T-helper 22 cell (primary cell): ENCODE measurements at places on chromosomes 1 and 21.

- DNase-seq = no peak
Observed at GRCh38 chr1:2210084-2210653, 15.6 kb upstream of the FAAP20 start.

DNA sequence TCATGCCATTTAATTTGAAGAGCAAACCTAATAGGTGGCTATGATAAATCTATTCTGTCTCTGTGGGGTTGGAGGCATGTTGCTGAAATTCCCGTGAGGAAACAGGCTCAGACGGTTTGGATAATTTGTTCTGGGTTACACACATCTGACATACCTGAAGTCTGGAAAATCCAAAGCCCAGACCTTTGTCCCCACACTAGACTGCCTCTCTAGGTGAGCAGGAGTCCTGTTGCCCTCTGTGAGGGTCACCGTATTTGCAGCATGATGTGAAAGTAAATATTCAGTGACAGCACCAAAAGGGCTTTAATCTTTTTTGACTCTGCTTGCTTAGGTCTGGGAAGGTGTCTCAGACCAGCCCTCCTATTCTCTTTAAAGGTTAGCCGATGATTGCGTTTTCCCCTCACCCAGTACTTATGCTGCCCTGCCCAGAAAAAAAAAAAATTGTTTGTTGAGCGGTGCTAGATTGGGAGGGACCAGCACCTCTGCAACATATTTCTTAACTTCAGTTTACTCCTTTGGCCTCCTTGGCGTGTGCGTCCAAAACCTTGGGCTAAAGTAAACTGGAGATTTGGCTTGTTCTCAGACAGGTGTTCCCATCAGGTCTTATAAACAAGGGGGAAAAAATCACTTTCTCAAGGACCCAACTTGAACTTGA, 67.0 kb downstream of the CACHD1 start:
- no peak for DNase-seq

GRCh38 chr1:35726450-35727433, 8.1 kb upstream of the C1orf216 start:
- DNase-seq = no peak

DNA sequence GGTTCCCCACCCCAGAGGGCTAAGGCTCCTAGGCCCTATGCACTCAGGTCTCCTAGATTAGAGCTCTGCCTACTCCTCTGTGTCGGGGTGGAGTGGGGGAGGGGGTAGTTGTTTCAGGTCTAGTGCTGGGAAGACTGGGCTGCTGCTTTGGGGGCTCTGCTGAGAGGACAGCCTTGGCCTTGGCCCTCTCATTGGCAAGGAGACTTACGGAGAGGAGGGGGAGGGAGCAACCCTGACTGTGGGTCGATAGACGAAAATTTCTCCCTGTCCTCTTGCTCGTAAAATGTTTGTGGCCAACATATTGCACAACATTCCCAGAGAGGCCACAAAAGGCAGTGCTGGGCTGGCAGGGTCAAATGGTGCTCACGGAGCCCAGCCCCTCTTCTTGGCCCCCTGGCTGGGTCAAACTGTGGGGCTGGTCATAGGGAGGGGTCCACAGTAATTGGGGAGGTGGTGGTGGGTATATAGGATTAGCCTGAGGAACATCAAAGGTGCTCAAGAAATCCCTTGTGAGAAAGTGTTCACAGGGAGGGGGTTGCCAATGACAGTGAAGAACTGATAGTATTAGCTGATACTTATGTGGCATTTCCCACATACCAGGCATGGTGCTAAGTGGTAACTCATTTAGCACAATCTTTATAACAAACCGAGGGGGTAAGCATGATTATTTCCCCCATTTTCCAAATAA, 8.5 kb upstream of the DMBX1 start:
- no peak for DNase-seq

- DNase-seq = no peak
Observed at GRCh38 chr1:26539722-26540121, 10.2 kb downstream of the RPS6KA1 start.

DNA sequence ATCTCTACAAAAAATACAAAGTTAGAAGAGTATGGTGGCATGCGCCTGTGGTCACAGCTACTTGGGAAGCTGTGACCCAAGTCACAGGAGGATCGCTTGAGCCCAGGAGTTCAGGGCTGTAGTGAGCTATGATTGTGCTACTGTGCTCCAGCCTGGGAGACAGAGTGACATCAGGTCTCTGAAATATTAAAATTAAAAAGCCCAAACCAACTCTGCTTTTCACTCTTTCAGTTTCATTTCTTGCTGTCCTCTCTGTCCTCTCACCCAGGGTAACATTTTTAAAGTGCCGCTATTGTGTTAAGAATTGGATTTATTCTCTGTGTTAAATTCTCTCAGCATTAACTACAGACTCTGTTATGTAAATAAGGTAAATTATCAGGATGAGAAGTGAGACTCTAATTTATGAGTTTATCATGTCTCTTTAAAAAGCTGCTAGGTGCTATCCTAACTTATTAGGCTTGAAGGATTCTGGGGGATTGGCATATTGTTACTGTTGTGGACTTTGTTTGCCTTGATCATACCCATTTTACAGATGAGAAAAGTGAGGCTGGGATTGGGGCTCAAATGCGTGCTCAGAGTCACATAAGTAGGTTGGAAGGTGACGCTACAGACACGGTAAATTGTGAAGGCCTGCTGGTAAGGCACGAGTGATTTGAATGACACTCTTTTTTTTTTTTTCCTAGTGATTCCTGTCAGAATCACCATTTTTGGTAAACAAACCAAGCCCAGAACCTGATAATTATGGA, 46.5 kb downstream of the B3GALT5 start:
- no peak for DNase-seq

DNA sequence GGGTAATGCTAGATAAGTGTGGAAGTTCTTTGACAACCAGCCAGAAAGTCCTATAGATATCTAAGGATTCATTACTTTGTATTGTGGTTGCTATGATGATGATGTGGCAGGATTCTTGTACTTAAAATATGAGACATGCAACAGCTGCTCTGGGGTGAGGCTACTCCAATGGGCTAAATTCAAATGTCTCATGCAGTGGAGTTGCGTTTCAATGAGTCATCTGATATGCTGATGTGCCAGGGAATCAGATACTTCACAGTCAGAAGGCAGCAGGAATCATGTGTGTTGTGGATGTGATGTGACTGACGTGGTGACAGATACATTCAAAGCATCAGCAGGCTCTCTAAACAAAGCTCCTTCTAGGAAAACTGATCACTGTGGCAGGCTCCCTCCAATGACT, 66.5 kb downstream of the TSEN15 start:
- DNase-seq = no peak

GRCh38 chr1:205749234-205750137, 496 bp downstream of the NUCKS1 start:
- DNase-seq = peak; percentile 94

DNA sequence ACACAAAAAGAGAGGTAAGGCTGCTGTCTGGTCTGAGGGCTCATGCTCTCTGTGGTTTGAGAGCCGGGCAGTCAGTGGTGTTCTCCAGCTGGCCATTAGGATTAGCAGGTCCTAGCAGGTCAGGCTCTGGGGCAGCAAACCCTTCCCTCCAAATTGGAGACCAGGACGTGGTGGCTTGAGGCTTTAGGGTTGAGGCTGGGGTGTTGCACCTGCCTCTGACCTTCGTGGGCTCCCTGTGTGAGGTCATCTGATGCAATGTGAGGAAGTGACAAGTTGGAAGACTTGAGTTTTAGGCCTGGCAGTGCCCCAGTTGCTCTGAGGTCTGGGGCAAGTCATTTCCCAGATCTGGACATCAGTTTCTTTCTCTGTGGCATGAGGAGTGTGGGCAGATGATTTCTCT, 24.4 kb downstream of the SZRD1 start:
- DNase-seq = no peak

DNA sequence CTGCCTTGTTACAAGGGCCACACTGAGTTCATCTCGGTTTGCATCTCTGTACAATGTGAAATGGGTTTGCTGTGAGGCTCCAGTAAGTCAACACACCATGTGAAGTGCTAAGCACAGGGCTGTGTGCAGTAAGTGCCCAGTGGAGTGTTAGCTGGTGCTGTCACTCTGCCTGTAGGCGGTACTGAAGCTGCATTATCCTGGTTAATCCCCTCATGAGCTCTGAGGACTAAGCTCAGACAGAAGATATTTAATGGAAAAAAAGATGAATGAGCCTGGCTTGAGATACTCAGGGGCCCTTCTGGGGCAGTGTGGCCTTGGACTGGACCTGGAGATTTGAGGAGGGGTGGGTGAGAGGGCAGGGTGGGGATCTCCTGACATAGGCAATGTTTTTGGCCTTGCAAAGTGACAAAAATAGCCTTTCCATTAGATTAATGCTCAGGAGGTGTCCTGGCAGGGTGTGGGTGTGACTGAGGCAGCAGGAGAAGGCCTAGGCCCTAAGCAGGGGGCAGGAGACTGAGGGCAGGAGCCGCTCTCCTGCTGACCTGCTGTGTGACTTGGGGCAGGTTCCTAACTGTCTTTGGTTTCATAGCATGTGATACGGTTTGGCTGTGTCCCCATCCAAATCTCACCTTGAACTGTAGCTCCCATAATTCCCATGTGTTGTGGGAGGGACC, 570.5 kb downstream of the PTPRU start:
- no peak for DNase-seq

DNA sequence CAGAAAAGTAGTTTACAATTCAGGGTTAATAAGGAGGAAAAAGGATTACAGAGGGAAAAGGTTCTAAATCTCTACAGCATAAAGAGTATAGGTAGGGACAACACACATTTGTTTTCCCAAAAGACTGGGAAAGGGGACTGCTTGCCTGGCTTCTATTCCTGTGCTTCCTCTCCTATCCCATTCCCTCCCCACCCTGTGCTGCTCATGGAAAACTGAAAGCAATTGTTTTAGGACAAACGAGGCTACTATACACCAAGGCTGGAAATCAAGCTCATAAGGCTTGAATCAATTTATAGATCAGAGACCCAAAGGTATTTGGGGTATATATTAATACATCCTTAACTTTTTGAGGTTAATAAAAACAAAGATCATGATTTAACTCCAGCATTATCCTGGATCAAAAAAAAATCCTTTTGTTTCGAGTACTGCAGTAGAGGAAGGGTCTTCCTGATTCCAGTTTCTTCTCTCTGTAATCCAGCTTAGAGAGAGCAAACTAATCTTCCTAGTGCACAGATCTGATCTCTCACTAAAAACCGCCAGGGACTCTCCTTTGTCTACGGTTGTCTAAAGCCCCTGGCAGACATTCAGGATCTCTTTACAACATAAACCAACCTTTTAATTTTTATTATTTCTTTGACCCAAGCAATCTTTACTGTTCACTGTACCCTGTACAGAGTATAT, 37.4 kb upstream of the A3GALT2 start:
- DNase-seq = no peak

GRCh38 chr1:205356440-205357139, at the start of gene KLHDC8A:
TSS of gene KLHDC8A (minus strand) at chr1:205356922. CDS start at chr1:205343604, 13,318 bp downstream.
- no peak for DNase-seq

DNA sequence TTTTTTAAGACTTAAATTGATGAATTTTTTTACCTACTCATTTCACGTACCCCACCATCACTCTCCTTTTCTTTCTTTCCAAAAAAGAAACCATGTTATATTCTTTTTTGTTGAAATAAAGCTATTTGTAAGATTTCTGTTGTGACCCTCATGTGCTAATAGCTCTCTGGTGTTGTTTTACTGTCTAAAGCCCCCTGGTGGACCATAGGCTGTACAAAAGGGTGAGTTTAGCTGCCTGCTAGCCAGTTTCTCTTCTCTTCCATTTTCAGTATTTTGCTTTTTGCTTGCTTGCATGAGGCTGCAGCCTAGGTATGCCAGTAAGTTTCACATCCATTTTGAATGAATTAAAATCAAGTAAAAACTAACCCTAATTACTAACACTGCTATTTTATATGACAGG, 15.6 kb upstream of the VAMP3 start:
- DNase-seq = no peak

GRCh38 chr1:177909416-177909815, 60.4 kb downstream of the SEC16B start:
- DNase-seq = no peak

DNA sequence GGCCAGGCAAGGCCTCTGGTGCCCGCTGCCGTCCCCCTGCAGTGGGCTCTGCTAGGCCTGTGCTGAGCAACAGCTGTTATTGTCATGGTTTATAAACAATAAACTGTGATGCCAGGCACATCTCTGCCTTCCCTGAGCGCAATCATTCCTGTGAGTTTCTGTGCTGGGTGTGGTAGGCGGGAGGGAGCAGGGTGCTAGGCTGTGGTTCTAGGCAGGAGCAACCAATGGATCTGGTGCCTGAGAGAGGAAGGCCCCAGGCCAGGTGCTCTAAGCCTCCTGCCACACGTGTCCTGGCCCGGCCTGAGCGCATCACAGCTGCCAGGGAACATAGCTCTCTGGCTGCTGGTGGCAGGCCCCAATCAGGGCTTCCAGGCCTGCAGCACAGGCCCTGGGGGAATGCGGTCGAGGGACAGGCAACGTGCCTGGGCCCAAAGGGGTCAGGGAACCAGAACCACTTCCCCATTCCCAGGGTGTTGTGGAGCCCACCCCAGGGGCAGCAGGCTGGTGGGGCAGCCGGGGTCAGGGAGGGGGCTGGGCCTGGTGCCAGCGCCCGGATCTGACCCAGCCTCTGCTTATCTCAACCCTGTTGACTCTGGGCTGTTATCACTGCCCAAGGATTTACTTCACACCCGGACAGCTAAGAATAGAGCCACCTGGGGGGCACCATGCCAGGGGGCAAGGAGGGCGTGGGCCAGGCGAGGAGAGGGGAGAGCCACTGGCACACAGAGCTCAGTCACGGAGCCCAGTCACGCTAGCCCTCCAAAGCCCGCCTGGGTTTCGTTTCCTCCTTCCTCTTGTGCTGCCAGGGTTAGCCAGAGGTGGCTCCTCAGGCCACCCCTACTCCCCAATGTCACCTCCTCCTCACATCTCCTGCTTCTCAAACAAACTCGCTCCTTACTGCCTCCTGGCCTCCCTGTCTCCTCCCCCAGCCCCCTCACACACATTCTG, 11.5 kb downstream of the TRIM46 start:
- DNase-seq = no peak

GRCh38 chr1:37317870-37318467, 156.4 kb upstream of the ZC3H12A start:
- DNase-seq = no peak

- DNase-seq = no peak
Observed at GRCh38 chr1:51506537-51506936, 12.5 kb downstream of the EPS15 start.

GRCh38 chr21:45517249-45518065, 24.8 kb downstream of the SLC19A1 start:
- DNase-seq = no peak

GRCh38 chr21:33015096-33015495, 10.6 kb upstream of the OLIG2 start:
- no peak for DNase-seq

DNA sequence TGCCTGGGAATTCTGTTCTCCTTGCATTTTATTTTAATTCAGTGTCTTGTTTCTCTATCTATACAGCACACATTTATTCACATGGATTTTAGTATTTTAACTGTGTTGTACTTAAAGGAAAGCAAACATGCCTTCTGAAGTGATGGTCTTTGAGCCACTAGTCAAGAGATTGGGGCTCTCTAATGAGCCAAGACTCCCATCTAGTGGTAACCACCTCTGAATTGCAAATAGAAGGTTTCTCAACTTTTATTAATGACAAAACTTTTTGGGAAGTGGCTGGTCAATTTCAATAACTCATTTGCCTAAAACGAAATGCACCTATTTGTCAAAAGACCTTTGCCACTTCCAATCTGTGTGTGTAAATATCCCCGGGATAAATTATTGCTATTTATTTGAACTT, 199.6 kb downstream of the LTN1 start:
- no peak for DNase-seq

- DNase-seq = no peak
Observed at GRCh38 chr21:35677298-35677841, 383.0 kb downstream of the SETD4 start.

- no peak for DNase-seq
Observed at GRCh38 chr1:221743416-221744208, 1.7 kb upstream of the DUSP10 start.
